Psoas muscle (tissue), 8 donors: ENCODE measurements at places on chromosomes 2 and 18. TPM values are rescaled to one million over a fixed set of nuclear protein-coding genes. Genes with fewer than 3 reads are reported as not detected.

SCYGR4 gene
- polyA plus RNA-seq = not detected

RDH14 gene
- 42.6 TPM for polyA plus RNA-seq

MAL gene
- 1.5 TPM for polyA plus RNA-seq

NTSR2 gene
- polyA plus RNA-seq = 0.82 TPM

ARHGAP15 gene
- 0.95 TPM for polyA plus RNA-seq

DNA sequence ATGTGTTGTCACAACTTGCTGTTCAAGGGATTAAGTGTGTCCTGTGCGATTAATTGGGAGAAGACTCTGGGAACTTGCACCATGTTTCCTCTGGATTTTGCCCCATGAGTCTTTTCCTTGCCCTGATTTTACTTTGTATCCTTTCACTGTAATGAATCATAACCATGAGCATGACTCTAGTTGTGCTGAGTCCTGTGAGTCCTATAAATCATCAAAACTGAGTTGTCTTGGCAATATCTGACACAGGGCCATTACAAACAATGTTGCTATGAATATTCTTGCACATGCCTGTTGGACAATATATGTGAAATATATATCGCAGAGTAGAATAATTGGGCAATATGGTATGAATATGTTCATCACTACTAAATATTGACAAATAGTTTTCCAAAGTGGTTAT is 56.5 kb upstream of the COL5A2 start:
- no peak for DNase-seq

DNA sequence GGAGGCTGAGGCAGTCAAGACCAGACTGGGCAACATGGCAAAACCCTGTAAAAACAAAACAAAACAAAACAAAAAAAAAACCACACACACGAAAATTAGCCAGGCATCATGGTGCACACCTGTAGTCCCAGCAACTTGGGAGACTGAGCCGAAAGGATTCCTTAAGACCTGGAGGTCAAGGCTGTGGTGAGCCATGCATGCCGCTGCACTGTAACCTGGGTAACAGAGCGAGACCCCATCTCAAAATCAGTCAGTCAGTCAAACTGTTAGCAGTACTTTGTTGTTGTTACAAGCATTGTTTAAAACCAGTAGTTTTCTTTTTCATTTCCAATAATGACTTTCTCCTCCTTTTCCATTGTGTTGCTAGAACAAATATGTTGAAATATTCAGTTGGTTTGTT is 21.7 kb downstream of the EPB41L5 start:
- no peak for DNase-seq

GRCh38 chr2:58237741-58238140 is 3.4 kb downstream of the FANCL start:
- DNase-seq = no peak

DNA sequence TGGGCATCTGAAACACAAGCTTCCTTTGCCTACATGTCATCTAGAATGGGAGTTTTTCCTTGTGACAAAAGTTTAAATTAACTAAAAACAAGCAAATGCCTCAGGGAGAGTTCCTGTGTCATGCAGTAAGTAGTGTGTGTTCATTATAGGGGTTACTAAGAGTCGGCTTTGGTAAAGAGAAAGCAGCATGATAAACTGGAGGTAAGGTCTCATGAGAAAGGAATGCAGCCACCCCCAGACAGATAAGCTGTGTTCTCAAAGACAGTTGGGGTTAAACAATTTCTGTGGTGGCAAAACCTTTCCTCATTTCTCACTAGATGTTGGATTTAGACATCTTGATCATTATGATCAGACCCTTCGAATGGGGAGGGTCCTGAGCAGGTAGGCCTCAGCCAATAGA is 129.7 kb downstream of the MAP4K4 start:
- DNase-seq = no peak

DNA sequence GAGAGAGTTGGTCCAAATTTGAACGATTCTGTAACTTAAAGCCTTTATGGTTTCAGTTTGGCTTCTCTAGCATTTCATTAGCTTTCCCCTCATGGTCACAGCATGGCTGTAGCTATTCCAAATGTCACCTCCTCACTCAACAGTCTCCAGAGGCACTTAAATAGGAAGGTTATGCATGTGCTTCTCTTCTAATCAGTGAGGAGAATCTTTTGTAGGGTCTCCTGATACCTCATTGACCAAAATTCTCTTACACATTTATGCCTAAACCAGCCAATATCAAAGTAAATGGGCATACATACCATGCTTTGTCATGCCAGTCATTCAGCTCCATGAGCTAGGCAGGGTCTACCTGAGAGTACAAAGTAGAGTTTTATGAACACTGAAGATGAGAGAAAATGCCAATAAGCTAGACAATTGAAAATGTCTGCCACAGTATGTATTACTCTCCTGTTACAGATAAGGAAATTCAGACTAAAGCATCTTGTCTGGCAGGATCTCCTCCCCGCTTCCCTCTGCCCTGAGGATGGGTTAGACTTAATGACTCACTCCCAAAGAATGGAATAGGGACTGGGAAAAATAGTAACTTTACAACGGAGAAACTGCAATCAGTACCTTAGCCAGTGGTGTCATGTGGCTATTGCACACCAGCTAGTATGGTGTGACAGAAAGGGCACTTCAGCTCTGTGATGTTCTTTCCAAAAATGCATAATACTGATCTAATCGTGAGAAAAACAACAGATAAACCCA is 15.4 kb downstream of the DSG2 start:
- no peak for DNase-seq

- no peak for DNase-seq
These were observed 154.5 kb downstream of the TPO start for GRCh38 chr2:1567556-1568344.

DNA sequence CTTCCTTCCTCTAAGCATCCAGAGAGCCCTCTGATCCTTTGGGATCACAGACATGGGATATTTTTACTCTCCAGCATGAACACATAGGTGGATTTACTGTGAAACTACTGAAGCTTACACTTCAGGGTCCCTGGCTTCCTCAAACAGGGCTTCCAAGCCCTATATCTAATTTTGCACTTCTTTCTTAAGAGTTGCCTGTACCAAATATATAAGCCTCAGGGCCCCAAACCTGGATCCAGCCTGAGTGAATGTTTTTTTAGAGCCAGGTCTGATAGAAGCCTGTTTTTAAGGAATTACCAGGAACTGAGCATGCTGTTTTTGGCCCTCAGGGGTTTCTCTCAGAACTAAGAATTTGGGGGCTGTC is 13.2 kb upstream of the KCMF1 start:
- no peak for DNase-seq

DNA sequence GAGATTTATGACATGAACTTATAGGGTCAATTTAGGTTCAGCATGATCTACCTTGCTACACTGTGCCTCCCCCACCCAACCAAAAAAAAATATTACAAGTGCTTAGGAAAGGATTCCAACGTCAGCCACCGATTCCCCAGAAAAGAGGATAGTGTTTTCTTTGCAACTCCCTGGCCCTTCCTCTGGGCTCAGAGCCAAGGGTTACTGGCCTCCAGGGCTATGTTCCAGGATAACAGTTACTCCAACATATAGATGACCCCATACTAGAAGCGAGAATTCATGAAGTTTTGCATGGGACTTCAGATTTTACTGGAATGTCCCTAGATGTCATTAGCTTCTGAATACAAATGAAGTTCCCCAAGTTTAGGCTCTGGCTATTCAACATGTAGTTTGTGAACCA is 172.1 kb downstream of the UPP2 start:
- DNase-seq = no peak

DNA sequence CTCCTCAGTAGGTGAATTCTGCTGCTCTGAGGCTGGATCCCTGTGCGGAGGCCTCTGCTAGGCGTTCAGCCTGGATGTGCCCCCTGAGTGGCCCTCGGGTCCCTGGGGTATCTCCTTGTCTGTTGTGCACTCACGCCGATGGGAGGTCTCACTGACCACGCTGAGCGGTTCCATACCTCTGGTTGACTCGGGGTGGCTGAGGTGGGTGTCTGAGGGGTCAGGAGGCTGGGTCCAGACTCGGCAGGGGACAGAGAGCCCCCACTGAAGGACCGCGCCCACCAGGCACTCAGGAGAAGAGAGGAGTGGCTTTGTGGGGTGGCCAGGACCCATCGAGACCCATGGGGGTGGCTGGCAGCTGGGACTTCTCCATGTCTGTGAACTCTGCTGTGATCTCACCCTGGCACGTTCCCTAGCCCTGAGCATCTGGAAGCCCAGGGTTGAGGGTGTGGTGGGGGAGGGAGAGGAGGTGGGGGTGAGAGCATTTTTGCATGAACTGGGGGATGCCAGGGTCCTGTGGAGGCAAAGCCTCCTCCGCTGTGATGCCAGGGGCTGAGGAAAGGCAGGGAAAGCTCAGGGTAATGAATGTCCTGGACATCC is 53.7 kb downstream of the TWIST2 start:
- DNase-seq = no peak

DNA sequence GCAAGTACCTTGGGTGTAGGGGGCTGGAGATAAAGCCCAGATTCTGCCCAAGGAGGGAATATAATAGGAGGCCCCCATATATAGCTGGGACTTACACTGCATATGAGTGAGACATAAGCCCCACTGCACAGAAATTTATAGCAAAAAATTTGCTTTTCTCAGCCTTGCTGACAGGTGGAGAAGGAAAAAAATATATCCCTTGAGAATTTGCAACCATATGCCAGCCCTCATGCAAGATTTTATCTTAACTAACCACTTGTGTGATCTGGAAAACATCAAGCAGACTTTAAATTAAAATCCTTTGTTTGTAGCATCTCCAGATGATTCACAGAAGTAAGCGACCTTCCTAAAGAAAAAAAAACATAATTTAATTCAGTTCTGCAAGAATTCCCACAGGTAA is 288.2 kb downstream of the BCL2 start:
- no peak for DNase-seq

DNA sequence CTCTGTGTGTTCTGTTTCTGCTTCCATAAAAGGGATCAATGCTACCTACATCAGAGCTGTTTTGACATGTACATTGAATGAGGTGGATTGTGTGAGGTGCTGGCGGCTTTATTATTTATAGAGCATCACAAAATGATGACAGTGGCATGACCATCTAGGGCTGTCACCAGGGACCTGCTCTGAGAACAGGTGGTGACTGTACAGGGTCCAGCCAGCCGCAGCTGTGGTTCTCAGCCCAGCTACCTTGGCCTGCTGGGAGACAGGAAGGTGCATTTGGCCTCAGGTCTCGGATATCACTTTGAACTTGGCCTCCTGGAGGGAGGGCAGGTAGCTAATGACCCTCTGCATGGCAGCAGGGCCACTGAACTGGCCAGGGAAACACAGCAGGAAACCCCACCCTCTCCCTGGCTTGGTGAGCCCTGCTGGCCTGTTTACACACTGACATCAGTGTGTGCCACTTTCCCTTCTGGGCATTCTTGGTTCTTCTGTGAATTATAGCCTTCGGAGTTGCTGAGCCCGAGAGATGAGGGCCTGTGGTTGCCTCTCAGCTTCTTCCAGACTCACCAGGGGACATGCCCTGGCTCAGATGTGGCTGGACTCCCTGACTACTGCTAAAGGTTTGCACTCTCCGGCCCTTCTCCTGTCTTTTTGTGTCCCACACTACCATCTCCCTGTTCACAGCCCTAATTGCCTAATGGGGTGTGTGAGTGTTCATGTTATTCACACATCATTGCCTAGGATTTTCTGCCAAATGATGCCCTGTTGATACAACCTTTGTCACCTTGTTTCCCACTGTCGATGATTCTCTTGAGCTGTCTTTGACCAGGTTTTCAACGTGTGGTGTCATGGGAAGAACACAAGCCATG is 109.2 kb upstream of the RAB12 start:
- no peak for DNase-seq

GRCh38 chr2:101718993-101719571 is 21.6 kb downstream of the MAP4K4 start:
- no peak for DNase-seq

- DNase-seq = no peak
These were observed 17.4 kb downstream of the RTP5 start for GRCh38 chr2:241886840-241887447.

DNA sequence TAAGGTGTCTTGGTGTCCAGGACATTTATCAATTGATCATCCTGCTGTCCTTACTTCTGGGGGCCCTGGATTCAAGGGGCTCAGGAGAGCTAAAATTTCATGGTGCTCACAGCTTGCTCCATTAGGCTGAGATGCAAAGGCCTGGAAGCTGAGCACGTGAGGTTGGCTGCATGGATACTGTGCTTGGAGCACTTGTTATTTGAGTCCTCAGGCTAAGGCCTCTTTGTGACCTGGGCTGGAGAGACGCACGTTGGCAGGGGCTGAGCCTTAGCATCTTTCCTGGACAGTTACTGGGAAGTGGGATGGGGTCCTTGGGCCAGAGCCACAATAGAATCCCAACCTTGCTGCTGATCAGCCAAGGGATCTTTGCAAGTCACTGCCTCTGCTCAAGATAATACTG is 151.2 kb upstream of the HS6ST1 start:
- no peak for DNase-seq

GRCh38 chr2:176356251-176356650 is 87.0 kb downstream of the MTX2 start:
- DNase-seq = no peak
